Natural killer cell treated with Interleukin-12 subunit alpha and Interleukin-12 subunit beta and Interleukin-15 and Interleukin-18, amount 100 ng/mL, for 72 hours (primary cell): ENCODE measurements at places on chromosomes 3 and 15.
A peak's percentile ranks its signal among the peaks of the same experiment; 100 is the strongest.

DNA sequence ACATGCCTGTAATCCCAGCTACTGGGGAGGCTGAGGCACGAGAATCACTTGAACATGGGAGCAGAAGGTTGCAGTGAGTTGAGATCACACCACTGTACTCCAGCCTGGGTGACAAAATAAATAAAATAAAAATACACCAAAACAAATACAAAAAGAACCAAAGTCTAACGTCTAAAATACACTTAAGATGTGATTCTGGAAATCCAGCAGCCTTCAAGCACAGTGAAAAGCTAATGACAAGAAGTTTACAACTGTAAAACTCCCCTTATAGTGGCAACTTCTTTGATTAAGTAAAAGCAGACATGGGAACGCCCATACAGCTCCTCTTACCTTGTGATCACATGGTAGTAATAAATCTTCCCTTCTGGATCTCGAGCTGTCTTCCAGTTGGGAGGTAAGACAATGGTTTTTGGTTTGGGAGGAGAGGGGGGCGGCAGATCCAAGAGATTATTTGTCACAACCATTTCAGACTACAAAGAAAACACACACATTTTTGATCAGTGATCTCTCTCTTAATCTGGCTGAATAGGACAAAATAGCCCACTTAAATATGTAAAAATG, 62.8 kb downstream of the NBEAL2 start:
- no peak for DNase-seq

DNA sequence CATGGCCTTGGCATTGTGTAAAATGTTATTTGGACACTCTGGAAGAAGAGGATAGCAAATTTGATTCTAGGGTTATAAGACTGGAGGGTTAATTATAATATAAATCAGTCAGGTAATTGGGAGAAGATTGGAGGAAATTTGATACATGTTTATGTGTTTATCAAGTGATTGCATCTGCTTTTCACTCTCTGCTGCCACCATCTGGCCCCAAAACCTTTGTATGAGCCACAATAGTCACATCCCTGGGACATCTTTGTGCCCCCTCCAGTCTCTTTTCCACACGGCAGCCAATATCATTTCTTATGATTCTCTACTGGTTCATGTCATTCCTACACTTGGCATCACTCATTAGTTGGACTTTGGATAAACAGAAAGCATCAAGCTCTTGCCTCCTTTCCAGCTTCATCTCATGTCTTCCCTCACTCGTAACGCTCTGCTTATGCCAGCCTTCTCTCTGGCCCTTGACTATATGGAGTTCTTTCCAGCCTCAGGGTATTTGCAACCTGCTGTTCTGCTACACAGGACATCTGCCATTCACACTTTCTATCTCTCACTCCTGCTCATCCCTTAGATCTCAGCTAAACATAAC, 602.3 kb upstream of the SUCLG2 start:
- no peak for DNase-seq

DNA sequence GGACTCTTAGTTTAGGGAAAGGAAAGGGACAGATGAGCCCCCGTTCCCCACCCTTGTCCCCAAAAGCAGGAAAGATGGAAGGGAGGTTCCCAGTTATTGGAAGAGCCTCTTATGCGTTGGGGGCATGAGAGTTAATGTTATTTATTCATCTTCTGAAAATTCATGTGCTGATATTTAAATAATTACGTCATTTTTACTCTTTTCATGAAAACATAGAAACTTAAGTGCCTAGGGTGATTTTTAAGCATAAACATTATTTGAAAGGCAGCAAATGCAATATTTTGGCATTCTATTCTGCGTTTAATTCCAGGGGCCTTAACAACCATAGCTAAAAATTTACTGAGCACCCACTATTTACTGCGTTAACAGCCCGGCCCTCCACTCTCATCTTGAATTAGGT, 48.7 kb downstream of the GABRG3 start:
- no peak for DNase-seq

DNA sequence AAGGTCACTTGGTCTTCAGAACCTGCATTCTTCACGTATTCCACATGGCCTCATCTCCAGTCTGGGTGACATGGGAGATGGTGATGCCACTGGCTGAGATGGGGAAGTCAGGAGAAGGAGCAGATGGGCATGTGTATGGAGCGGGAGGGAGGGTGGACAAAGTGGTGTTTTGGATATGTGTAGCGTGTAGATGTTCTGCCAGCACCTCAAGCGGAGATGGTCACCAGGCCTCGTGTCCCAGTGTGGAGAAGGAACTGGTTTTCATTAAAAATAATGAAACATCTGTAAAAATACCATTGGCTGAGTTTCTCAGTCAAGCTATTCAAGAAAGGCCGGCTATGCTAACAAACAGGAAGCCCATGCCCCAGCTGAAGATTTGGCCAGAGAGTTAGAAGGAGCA, 26.2 kb downstream of the LARP6 start:
- no peak for DNase-seq

DNA sequence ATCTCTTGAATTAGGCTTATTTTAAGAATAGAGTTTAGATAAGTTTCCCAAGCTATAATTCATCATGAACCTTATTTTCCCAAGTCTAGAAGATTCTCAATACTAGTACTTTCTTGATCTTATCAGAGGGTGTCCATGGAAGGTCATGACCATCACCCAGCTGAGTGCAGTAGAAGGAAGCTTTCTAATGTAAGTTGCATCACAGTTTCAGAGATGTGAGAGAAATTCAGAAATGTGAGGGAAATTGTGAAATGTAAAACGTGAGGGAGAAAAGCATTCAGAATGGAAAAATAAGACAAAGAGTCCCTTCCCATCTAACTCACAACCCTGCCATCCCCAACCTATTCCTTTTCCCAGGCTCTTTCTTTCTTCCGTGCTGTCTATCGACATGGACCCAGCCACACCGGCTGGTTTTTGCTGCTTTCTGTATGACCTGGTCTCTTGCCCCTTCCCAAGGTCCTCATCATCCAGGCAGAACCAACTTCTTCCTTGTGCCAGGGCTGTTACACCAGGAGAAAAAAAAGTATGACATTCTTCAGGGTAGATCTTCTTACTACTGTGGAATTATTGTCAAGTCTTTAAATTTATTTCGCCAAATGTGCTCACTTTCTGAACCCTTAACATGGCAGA, 6.7 kb downstream of the CAPN3 start:
- no peak for DNase-seq

- DNase-seq, result no peak
Measured at GRCh38 chr3:25748189-25748588, 35.1 kb downstream of the NGLY1 start.

DNA sequence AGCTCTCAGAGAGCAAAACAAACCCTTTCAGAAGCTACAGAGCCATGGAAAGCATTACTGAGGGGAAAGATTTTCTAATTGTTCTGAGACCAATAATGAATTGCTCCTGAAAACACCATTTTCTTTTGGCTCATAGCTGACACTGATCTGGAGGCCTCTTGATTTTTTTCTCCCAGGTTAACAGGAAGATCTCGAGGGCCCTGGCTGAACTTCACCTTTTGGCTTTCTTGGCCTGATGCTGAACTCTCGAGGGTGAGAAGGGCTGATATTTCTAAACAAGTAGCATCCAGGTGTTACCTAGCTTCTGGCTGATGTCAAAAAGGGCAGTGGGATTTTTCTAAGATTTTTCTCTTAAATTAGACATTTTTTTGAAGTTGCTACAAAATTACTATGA, 19.9 kb upstream of the NFKBIZ start:
- DNase-seq, result no peak

DNA sequence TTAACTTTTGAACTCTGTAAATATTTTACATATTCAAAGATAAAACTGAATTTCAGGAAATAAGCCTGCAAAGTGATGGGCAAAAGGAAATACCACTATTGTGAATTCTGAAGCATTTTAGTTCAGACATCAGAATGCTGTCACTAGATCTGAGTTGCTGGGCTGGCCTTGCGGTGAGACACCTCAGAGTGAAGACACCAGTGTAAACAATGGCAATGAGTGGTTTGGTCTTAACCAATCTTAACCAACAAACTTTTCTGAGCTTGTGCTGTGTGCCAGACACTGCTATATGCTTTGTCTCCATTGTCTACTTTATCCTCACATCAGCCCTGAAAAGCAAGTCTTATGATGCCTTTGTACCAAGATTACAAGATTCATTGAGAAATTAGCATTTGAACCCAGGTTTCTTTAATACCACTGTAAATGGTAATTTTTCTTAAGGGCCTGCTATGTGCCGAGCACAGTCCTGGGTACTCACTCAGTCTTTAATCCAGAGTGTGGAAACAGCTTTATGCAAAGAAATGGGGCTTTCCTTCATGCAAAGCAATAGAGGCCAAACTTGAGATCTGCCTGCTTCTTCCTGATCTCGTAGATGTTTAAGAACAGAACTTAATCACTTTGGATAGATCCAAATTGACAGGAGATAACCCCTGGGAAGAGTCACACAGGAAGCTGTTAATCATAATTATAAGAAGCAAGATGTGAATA, 55.0 kb downstream of the TMEM39A start:
- no peak for DNase-seq

GRCh38 chr3:101676765-101677435, at the start of gene ZBTB11:
Gene ZBTB11, minus strand, starts transcription at chr3:101677132. Its CDS starts 218 bp downstream, at chr3:101676914.
- DNase-seq, result peak; percentile 99

GRCh38 chr3:45552031-45552793, 42.3 kb upstream of the LIMD1 start:
- DNase-seq, result no peak

DNA sequence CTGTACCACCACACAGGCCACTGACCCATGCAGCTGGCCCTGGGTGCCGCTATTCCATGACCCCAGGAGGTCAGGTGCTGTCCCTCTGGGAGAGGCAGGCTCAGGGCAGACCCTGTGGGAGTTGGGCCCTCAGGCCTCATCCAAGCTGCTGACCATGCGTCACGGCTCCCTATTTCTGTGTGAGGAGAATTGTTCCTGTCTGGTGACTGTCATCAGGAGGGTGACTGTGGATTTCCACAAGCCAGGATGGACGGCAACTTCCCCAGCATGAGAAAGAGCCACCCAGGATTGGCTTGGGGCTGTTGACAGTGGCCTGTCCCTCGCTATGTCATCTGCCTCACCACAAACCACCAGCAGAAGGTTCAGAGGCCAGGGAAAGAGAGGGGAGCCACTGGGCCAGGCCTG, 41.4 kb downstream of the ZDHHC19 start:
- DNase-seq, result no peak

DNA sequence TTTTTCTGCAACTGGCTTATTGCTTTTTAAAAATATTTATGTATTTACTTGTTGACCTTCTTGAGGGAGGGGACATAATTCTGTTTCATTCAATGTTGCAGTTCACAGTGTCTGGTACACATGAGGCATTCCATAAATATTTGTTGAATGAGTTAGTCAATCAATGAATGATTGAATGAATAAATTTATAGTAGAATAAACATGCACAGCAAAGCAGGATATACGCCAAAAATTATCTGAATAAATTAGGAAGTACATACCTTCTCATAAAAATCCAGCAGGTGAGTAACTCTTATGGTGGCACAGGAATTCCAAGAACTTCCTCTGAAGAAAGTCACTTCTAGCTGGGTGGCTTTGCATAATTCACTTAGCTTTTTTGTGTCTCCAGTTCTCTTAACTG, 469.4 kb upstream of the ATP11B start:
- DNase-seq, result no peak

- no peak for DNase-seq
Measured at GRCh38 chr15:32694222-32694983, 23.4 kb upstream of the GREM1 start.

- no peak for DNase-seq
Measured at GRCh38 chr3:123733805-123734526, 149.1 kb upstream of the HACD2 start.

GRCh38 chr3:33883951-33884561, 85.6 kb downstream of the PDCD6IP start:
- DNase-seq, result no peak

DNA sequence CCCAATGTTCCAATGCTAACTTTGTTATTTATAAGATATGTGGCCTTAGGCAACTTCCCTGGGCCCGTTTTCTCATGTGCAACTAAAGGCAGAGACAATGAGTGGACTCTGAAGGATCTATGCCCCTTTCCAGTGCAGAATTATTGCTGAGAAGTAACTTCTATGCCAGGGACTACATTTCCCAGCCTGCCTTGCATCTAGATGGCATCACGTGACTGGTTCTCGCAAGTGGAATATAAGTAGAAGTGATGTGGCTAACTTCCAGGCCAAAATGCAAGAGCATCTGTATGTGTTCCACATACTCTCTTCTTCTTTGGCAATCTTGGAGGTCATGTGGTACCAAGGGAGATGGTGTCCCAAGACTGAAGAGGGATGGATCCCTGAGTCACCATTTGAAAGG, 674.4 kb downstream of the NTRK3 start:
- DNase-seq, result no peak

DNA sequence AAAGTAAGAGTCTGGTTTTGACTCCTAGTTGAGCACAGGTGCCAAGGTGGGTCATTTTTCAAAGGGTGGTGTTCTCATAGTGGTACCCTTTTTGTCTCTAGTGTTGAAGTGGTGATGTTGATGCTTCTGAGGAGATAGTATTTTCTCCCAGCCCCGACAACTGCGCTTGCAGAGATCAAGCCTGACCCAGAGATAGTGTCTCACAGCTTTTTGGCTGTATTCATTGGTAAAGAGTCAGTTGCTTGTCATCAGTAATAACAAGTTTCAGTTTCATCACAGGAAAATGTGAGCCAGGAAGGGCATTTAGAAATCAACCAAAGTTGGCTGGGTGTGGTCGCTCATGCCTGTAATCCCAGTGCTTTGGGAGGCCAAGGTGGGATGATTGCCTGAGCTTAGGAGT, 139.3 kb downstream of the NFKBIZ start:
- no peak for DNase-seq

- no peak for DNase-seq
Measured at GRCh38 chr15:82535566-82536408, 4.5 kb downstream of the RPS17 start.

GRCh38 chr3:13546667-13547171, 2.2 kb upstream of the FBLN2 start:
- DNase-seq, result peak; percentile 58

- no peak for DNase-seq
Measured at GRCh38 chr3:115800489-115801075, 177.3 kb downstream of the GAP43 start.

- DNase-seq, result no peak
Measured at GRCh38 chr3:71450162-71450561, 133.4 kb downstream of the FOXP1 start.

DNA sequence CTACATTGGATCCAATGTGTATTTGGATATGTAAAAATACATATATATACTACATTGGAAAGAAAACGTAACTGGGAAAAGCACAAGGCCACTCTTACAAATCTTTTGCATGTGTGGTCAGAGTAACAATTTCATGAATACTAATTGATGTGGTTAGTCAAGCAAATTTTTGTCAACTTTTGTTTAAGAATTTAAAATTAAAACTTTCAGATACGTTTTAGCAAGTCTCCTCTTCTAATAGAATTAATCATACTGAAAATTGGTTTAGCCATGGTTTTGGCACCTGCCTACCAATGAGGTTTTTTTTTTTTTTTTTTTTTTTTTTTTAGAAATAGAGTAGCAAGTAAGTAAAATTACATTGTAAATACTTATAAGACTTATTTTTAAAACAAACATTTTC, 153.0 kb upstream of the CGNL1 start:
- no peak for DNase-seq

DNA sequence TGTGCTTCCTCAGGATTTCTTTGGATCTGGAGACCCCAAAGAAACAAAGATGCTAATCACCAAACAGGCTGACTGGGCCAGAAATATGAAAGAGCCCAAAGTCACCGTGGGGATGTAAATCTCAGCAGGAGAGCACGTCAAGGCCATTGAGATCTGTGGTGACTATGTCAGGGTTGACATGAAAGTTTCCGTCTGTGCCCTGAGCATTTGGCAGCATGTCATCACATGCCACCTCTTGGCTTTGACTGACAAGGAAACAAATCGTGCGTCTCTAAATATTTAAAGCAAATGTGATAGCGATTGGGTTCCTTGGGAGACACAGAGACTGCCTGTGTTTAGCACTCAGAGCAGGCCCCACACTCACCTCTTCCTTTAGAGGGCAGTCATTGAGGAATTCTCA, 35.2 kb downstream of the EFCAB12 start:
- no peak for DNase-seq
